ENCODE measurements at places on chromosomes 11 and 22.
A peak's percentile ranks its signal among the peaks of the same experiment; 100 is the strongest.

- no peak for DNase-seq
These were observed 119.2 kb downstream of the KCNQ1OT1 start for GRCh38 chr11:2580571-2581001.

- peak; percentile 11 for DNase-seq
These were observed 30.9 kb downstream of the MIF start for GRCh38 chr22:23925020-23925606.

- no peak for DNase-seq
These were observed 34.9 kb upstream of the EIF3D start for GRCh38 chr22:36563898-36564297.

GRCh38 chr22:37896181-37896592 is 9.9 kb upstream of the MICALL1 start:
- DNase-seq = peak; percentile 35

- DNase-seq = no peak
These were observed 546 bp upstream of the CYP2R1 start for GRCh38 chr11:14892577-14892976.

Data from hematopoietic multipotent progenitor cell (in vitro differentiated cells).